NCI-H187 treated with DMSO at 0.1 percent for 48 hours (cell line): ENCODE measurements at places on chromosomes 2 and 18.

GRCh38 chr2:225270861-225271260, 128.6 kb upstream of the NYAP2 start:
- no peak for DNase-seq

DNA sequence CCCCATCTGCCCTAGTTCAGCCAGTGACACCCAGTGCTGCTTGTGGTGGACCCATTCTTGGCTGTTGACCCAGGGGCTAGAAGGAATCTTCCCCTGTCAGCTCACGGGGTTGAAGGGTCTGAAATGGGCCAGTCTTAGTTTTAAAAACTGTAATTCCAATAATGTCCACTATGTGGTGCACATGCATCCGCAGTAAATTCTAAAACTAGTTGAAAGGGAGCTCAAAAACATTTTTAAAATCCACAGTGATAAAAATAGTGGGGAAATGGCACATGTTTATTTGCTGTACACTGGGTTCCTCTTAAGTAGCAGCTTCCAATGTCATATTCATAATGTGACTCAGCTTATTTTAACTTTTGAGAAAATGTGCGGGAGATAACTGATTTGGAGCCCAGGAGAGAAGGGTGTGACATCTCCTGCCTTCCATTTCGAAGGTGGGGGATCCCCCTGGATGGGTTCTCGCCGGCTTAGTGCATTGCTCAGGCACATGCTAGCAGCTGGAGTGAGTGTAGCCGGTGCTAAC, 32.8 kb downstream of the GRHL1 start:
- no peak for DNase-seq

DNA sequence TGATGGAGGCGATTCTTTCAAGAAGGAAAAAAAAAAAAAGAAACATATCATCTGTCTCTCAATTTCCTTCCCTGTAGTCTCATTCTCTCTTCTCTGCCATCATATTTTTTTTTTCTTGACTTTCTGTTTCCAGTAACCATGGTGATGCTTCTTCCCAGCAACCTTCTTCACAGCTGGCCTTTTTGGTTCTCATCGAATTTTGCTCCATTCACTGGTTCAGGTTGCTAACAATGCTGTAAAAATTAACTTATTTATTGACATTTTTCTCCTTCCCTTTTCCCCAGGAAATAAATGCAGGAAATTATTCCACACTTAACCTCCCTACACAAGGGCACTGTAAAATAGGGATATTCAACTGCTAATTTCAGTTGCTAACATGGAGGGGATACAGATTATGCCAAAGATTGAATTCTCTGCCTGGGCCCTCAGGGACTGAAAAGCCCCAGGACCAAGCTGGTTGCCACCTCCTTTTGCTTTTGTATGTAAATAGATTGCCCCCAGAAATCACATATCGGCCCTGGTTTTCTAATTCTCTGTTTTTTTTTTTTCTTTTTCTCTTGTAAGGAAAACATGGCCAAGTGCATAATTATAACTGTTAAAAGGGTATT, 154.7 kb downstream of the MAP2 start:
- no peak for DNase-seq

DNA sequence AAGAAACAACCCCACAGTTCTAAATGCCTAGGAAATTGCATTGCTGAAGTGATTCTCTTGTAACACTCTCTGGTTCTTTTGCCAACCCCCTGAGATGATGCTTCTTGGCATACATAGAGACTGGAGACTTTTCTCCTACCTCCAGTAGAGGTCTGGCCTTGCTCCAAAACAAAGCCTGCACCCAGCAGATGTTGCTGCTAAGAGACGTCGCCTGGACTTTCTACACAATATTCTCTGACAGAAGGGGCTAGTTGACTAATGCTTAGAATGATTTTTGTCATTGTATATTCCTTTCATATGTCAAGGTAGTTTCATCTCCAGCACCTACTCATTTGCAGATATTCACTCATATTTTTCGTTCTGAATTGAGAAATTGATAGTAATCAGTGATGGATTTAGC, 24.6 kb downstream of the SOWAHC start:
- DNase-seq: no peak

DNA sequence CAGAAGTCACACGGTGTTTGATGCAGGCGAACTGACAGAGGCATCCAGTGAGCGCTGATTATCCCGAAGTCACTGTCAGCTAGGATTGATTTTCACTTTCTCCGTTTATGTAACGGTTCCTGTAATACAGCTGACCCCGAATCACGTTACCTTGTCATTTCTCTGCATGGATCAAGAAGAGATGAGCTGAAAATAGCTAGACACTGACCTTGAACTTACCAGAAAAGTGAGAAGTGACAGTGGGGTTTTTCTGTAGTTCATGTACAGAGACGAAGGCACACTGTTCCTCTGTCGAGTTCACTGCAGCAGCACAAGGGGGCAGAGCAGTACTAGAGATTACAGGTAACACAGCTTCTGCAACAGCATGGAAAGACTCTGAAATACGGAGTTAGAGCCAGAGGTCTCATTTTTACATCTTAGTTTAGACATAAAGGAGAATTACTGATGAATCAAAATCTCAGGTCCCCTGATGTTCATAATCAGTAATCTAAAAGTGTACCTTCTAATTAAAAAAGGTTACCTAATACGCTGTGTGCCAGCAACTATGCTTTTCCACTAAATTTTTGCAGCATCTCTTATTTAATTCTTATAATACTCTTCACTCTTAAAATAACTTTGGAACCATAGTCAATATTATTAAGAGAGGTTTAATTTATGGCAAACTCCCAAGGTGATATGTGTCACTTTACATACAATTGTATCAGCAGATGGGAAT, 33.1 kb downstream of the ARHGAP15 start:
- DNase-seq: no peak

DNA sequence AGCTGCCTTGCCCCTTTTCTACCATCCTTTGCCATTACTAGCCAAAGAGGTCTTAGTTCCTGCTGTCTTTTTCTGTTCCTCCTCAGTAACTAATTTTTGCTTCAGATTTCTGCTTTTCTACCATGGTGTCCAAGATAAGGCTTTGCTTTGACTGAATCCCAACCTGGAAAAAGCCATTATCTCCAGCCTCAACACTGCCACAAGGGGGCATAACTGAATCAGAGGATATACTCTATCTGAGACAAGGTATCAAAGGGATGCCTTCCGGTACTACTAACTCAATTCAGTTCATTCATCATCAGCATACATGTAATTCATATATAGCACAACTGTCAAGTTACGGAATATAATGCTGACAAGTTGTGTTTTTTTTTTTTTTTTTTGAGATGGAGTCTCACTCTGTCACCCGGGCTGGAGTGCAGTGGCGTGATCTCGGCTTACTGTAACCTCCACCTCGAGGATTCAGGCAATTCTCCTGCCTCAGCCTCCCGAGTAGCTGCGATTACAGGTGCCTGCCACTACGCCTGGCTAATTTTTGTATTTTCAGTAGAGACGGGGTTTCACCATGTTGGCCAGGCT, 11.4 kb downstream of the OSGEPL1 start:
- DNase-seq: no peak

DNA sequence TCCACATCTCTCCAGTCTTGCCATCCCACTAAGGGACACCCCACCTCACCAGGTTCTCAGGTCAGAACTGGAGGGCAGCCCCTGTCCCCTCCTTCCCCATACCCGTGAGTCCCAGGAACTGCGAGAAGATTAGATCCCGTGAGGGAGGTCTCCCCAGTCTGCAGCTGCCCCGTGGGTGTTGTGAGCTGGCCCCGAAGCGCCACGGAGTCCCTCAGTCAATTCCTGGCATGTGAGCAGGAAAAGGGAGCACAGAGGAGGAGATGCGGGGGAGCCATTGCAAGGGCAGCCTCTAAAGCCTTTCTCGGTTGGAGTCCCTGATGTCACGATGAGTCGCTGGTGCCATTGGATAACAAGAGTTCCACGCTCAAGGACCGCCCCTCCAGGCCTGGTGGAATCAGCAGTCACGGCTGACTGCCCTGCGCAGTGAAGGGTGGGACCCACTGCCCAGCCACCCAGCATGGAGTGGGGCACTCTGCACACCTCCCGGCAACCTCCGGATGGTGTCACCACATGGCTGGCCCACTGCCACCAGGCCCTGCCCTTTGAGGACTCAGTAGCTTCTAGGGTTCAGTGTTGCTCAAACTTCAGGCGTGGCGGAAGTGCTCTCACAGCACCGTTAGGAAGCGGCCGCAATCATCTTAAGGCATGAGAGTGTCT, 434.9 kb upstream of the MYT1L start:
- no peak for DNase-seq

- no peak for DNase-seq
Measured at GRCh38 chr2:191311627-191312026, 66.4 kb downstream of the MYO1B start.

DNA sequence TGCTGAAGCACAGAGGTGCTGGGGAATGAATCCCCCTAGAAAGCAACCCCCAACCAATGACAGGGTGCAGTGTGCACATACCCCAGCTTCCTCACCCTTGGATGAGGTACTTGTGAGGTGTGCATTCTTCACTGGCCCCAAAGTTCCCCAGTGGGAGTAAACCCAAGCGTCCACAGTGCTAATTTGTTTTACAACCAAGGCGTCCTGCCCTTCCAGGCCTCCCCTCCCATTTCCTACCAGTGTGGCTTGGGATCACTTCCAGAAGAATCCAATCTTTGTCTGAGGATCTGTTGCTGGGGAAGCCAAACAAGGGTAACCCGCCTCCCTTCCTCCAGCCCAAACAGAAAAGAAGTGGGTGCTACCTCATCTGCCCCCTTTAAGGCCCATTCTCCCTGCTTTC, 40.3 kb upstream of the TEX51 start:
- no peak for DNase-seq

DNA sequence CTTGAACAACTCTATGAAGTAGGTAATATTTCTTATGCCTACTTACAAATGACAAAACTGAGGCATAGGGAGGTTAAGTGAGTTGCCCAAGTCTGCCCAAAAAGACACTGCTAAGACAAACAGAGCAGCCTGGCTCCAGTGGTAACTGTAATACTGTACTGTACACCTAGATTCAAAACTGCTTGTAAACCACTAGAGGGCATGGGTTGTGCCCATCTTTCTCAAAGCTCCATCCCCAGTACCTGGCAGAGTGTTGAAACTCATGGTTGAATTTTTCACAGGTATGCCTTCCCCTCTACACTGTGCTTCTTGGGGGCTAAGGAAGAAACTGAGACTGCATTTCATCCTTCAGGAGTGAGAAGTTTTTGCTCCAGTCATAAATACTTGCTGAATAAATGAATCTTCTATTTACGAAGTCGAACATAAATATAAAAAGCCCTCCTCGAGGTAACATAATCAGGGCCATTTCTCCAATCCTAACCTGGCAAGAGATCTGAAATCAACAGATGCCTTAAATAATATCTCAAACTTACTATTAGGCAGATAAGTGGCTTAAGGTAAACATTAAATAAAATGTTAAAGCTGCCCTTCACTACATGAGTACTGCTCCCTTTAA, 2.0 kb downstream of the PPP4R1 start:
- DNase-seq: no peak

DNA sequence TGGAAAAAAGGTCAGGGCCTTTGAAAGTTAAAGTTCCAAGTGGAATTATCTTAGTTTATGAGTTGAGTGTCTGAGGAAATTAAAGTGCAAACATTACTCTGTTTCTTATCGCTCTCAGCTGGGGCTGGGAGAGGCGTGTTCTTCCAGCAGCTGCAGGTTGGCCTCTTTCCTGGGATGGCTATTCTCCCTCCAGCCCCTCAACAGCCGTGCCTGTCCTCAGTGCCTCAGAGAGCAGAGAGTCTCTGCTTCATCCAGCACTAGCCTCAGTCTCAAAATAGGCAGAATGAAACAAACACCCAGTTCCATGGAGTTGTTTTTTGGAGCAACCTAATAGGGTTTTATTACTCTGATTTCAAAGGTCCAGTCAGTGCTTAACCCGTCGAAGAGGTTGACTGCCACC, 298.1 kb downstream of the GALR1 start:
- DNase-seq: no peak

DNA sequence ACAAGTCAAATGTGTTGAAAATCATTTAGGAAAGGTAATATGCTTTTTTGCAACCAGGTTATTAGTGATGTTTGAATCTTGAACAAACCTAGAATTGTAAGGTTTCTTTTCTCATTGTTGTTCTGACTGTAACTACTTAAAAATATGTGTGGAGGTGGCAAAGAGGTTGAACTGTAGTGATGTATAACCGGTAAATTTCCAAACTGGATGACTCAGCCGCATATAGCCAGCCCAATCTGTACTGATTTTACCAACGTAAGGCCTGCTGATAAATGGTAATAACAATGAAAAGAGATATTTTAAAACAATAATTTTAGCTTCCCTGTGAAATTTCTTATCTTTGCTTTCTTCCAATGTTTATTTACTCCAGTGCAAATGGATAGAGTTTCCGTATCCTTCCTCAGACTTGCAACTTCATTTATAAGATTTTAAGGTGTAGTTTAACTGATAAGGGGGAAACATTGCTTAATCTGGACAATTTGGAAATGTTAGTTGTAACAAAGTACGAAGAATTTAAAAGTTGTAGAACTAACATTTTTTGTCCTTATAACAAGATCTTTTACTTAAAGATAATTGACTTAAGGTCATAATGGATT, 1170.4 kb upstream of the ZEB2 start:
- DNase-seq: no peak

- peak; percentile 22 for DNase-seq
Measured at GRCh38 chr2:69013142-69013839, at the start of gene ANTXR1. TSS of gene ANTXR1 (plus strand) at chr2:69013179. CDS start at chr2:69013500, 321 bp downstream.

DNA sequence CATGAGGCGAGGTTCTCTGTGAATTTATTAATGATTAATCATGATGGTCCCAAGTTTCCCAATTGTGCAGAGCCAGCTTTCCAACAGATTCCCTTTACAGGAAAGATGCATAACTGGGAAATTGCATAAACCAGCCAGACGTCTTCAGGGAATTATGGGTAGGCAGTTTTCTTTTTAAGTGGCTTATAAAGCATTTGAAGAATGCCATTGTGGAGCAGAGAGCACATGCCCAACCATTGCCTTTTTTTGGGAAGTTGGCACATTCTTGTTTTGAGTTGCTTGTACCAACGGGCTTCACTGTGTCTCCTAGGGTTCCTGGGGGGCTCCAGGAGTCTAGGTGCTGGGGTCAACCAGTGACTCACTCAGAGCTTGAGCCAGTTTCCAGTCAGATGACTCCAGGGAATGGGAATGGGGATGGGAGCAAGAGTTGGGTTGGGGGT, 231.7 kb upstream of the FOSL2 start:
- DNase-seq: no peak

DNA sequence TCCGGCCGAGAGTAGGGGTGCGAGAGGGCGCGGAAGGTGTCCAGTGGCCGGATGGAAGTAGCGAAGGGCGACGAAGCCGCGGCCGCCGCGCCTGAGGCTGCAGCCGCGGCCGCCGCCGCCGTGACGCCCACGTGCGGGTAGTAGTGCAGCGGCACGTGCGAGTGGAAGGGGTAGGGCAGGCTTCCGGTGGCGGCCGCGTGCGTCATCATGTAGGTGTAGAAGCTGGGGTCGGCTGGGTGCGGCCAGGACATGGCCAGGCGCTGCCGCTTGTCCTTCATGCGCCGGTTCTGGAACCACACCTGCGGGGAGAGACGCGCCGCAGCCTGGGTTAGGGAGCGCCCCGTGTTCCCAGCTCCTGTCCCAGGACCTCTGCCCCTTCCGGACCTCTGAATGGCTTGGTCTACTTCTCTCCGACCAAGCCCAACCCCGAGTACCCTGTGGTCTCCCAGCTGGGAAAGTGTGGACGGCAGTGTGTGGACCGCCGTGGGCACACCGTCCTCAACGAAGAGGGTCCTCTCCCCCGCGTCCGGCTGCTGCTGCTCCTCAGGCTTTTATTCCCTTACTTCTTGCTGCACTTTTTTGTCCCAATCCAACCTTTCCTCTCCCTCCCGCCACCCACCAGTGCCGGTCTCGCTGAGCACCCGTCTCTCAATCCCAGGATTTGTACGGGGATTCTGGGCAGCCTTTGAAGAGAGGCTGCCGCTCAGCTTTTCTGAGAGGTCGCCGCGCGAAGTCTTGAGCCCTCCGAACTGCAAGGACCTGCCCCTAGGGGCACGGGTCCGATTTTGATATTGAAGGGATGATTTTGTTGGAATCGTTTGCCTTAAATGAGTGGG, 3.0 kb downstream of the EVX2 start:
- no peak for DNase-seq
